ENCODE measurements at places on chromosomes 2 and 18.

- no peak for DNase-seq
Observed at GRCh38 chr2:219274361-219274921, 4.7 kb upstream of the DNAJB2 start.

- DNase-seq = no peak
Observed at GRCh38 chr2:12555012-12555645, 161.6 kb upstream of the TRIB2 start.

- no peak for DNase-seq
Observed at GRCh38 chr2:98395977-98396376, 48.7 kb upstream of the INPP4A start.

GRCh38 chr2:150379166-150379565 lies 108.3 kb downstream of the RND3 start:
- DNase-seq = no peak

DNA sequence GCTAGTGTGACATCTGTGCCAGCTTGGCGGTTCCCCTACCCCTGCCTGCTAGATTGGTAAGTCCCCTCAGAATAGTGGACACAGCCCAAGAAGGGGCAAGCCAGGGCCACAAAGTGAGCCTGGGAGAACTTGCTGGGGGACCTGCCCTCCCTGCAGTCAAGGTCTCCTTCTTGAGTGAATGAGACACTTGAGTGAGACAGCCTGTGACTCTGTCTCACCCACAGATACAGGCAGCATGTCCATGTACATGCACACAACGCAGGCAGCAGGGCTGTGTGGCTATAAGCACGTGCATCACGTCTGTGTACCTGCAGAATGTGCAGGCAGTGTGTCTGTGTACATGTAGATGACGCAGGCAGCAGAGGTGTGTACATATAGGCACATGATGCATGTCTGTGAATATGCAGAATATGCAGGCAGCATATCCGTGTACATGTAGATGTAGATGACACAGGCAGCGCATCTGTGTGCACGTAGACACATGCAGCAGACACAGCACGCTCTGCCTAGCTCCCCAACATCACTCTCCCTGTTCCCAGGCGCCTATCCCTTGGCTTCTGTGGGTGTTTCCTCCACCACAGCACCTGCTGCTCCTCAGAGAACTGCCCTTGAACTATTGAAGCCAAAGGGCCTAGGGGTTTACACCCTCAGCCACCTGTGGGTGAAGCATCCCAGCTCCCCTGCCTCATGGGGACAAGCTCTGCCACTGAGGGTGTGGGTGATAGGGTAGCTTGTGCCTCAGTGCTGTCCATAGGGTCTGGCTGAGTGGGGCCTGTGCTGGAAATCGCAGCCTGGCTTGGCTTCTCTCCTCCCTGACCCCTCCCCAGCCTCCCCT lies 147.2 kb upstream of the TWIST2 start:
- DNase-seq = no peak

DNA sequence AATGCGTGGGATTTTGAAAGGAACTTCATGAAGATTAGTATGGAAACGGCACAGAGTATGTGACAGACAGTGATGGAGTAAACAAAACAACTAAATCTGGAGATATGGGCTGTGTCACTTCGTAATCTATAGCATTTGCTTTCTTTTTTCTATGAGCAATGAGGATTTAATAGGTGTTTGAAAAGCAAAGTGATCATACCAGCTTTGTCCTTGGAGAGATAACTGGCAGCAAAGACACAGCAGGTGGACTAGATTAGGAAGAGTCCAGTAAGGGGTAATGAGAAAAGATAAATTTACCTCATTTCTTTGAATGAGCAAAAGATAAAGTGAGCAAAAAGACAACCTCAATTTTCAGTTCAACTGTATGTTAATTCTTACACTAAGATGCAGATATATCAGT lies 199.0 kb downstream of the LRP1B start:
- no peak for DNase-seq

DNA sequence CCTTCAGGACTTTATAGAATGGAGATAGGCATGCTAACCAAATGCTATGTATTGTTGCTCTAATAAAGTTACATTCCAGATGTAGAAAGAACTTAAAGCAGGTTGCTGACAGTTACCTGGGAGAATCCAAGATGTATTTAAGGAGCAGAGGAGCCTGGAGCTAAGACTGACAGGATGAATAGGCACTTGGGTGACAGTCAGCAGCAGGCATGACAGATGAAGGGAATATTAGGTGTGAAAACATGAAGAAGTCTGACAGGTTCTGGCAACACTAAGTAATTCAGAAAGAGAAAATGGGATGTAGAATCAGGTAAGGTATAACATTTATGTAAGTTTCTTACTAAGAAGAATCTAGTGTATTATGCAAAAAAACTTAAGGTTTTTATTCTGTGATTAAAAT lies 232.0 kb downstream of the DSC3 start:
- no peak for DNase-seq

GRCh38 chr2:86011449-86011941 lies 94.2 kb downstream of the POLR1A start:
- no peak for DNase-seq

GRCh38 chr2:688504-689076 lies 11.4 kb upstream of the TMEM18 start:
- no peak for DNase-seq

DNA sequence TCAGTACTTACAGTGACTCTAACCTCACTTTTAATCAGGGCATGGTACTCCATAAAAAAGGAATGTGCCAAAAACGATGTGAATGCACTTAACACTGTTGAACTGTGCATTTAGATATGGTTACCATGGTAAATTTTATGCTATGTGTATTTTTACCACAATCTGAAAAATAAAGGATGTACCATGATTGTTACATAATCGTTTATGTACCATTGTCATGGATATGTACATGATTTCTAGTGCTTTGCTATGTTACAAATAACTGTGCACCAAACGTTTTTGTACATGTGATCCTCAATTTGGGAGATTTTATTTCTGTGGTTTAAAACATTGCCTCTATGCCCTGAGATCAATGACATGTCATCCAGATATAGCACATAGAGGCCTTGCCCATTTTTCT lies 21.8 kb downstream of the ZNF532 start:
- no peak for DNase-seq

DNA sequence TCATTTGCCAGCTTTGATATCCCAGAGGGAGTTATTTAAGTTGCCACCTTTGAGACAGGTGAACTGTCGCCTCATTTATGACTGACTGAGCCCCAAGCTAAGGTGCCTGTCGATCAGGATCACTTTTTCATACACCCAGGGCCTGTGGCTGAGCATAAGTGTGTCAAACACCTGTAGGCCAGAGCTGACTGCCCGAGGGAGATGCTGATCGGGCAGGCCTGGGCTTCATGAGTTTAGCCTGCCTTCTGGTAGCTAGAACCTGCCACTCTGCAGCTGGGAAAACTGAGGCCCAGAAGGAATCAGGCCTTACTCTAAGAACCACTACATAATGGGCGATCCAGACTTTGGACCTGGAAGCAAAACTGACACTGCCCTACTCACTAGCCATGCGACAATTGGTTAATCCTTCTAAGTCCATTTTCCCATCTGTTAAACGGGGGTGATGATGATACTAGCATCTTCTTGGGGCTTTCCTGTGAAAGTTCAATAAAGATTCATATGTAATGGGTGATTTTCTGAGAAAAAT lies 188.7 kb upstream of the GLI2 start:
- DNase-seq = no peak

DNA sequence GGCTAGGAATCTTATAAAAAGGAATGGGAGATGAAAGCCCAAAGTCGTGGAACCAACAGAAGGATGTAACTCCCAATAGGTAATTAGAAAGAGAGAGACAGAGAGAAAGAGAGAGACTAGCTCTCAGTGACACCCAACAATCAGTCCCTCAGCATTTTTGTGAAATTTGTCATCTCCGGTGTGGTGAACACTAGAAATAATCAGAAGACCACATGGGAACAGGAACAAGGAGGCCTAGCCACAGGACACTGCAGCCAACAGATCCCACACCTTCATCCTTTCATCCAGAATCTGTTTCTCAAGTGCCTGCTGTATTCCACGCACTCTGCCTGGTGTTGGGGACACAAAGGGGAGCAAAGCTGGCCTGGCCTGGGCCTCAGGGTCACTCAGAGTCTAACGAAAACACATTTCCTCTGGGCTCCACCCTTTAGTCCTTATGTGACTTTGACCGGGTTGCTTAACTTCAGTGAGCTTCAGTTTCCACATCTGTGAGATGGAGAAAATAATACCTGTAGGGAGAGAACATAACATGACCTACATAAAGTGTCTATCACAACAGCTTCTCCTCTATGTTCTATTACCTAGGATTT lies 53.1 kb downstream of the EHD3 start:
- no peak for DNase-seq

GRCh38 chr2:65193446-65193845 lies 34.2 kb upstream of the ACTR2 start:
- no peak for DNase-seq

GRCh38 chr2:23567161-23567756 lies 182.3 kb downstream of the KLHL29 start:
- no peak for DNase-seq

DNA sequence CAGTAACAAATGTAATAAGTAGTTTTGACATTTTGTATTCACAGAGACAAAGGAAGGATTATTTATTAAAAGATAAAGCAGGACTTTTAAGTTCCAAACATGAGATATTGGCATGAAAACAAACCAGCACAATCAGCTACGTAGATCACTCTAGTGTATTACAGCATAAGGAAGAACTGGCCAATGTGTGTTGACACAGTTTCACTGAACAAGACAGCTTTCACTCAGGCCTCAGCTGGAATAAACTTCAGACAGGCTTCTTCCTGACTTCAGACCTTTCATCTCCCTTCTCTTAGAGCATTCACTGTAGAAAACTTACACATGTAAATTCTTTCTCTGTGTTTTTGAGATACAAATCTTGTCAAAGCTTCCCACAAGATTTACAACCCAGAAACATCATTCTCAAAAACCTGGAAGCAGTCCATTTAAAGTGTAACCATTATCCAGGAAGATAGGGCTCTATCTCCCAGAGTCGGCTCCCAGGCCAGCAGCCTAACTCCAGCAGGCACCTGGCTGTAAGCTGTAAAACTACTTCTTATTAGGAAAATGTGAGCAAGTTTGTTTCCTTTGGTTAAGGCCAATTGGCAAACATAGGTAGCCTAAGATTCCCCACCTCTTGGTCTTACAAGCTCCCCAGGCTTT lies 768.3 kb upstream of the CDH7 start:
- no peak for DNase-seq

DNA sequence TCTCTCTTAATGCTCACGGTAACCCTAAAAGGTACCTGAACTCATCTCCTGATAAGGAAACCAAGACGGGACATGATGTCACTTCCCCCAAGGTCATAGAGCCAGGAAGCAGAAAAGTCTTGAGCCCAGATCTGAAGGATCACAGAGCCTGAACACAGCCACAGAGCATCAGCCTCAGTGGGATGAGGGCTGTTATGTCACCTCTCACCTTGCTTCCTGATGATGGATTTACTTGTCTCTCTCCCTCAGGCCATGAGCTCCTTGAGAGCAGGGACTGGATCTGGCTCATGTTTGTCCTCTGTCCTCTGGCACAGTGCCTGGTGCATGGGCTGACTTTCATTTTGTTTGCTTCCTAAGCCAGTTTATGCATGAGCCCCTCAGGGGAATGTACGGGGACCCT lies 54.2 kb downstream of the SERTAD2 start:
- DNase-seq = no peak

- no peak for DNase-seq
Observed at GRCh38 chr18:59938676-59939075, 38.9 kb downstream of the PMAIP1 start.

DNA sequence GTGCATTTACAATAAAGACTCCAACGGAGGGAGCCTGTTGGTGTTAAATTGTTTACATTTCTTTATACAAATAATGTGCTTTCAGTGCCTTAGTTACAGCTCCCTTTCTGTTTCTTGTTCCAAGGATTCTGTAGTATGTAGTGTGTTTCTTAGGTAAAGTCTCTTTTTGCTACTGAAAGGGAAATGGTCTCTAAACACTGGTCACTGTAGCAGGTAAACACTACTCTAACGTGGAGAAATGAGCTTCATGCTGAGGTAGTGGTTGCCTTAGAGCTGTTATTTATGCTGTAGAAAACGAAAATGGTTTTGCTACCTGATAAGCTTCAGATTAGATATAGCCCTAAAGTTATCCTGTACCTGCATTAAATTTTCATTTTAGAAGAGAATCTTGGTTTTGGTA lies 163.6 kb downstream of the CAPN13 start:
- no peak for DNase-seq

GRCh38 chr18:79458131-79458838 lies 62.6 kb downstream of the NFATC1 start:
- DNase-seq = no peak

DNA sequence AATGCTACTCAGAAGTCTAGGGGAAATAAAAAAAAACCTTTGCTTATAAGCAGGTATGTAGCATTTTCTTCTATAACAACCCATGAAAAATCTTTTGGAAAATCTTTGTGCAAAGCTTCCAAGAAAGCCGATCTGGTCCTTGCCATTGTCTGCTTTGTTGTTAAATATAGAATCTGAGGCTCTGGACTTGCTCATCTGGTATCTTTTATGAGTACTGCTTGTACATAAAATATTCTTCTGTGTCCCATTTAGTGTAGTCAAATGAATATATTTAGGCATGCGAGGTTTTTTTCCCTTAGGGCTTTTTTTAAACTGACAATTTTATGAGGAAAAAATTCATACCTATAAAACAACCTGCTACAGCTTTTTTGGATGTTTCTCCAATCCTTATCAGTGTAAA lies 45.0 kb upstream of the RMND5A start:
- no peak for DNase-seq

GRCh38 chr2:203578759-203579643 lies 43.9 kb upstream of the RAPH1 start:
- no peak for DNase-seq

GRCh38 chr18:24516261-24516660 lies 55.8 kb downstream of the HRH4 start:
- no peak for DNase-seq

DNA sequence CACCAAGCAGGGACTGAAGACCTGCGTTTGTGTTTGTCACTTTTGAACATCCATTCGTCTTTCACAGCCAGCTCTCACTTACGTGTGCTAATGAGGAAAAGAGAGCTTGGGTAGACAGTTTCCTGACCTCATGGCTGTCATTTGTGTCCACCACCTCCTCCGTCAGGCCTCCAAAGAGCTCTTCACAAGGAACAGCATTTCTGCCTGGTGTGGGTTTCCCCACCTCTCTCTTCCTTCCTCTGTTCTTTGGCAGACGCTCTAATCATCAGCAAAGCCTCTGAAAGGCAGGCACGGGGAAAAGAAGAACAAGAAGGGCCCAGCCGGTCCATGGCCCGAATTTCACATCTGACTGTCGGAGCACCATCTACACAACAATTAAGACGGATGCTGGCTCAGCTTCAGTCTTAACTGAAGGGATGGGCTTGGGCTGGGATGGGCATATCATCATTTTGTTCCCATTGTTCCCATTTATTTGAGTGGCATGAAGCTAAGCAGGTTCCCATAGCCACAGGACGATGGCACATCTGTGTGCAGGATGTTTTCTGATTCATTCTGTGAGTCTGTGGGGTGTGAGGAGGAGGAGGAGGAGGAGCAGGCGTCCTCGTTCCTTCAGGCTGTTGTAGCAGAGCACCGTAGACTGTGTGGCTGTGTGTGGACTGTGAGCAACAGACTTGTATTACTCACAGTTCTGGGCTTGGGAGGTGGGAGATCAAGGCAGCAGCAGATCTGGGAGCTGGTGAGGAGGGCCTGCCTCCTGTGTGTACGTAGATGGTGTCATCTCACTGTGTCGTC lies 66.4 kb downstream of the TSHZ1 start:
- DNase-seq = no peak
